ENCODE measurements at places on chromosomes 2 and 18.
A peak's percentile ranks its signal among the peaks of the same experiment; 100 is the strongest.

GRCh38 chr2:236016496-236016895, 151.7 kb downstream of the GBX2 start:
- DNase-seq, result no peak

DNA sequence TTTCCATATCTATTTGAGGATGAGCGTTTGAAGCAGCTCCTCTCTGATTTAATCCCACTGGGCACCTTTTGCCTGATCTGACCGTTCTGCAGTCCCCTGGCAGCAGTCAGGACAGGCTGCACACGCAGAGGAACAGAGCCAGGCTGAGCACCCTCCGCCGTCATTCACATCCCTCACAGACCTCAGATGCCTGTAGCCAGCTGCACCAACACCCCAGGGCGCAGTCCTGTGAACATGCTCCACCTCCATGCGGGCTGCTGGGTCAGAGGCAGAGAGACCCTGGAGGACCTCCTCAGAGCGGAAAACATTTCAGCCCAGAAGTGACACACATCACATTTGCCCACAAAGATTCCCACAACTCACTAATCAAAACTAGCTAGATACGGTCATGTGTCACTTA, 146.1 kb downstream of the SEPTIN10 start:
- no peak for DNase-seq

GRCh38 chr2:113677330-113677729, 50.3 kb downstream of the RABL2A start:
- no peak for DNase-seq

DNA sequence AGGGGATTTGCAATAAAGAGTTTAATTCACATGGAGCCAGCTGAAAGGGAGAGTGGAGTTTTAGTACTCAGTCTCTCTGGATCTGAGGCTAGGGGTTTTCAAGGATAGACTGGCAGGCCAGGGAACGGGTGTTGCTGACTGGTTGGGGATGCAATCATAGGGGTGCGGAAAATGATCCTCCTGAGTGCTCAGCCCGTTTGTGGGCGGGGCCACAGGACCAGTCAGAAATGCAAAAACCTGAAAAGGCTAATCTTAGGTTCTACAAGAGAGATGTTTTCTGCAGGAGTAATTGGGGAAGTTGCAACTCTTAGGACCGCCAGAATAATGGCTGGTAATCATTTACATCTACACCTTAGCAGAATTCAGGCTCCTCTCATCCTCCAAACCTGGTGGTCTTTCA, 2.5 kb downstream of the NFU1 start:
- DNase-seq, result no peak

GRCh38 chr18:3148930-3149535, 70.7 kb downstream of the MYOM1 start:
- DNase-seq, result no peak

DNA sequence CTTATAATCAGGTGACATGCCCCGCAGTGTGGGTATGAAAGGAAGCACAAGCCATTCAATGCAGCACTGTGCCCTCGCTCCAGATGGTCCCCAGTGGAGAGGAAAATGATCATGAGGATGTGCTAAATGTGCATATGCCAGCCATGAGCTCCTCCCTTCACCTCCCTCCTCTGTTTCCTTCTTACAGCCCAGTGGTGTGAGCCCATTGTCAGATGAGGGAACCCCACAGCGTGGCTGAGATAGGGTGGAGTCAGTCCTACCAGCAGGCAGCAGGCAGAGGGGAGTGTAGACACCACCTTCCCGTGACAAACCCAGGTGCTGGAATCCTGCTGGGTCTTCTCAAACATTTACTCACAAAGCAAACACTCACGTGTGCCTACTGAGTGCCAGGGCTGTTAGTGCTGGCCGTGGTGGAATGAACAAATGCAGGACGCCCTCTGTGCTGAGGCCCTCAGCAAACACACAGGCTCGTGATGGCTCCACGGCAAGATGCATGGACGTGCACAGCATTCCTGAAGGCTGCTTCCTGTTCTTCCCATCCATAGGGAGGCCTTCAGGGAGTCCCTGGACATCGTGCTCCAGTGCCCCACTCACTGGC, 181.7 kb upstream of the TPO start:
- no peak for DNase-seq

DNA sequence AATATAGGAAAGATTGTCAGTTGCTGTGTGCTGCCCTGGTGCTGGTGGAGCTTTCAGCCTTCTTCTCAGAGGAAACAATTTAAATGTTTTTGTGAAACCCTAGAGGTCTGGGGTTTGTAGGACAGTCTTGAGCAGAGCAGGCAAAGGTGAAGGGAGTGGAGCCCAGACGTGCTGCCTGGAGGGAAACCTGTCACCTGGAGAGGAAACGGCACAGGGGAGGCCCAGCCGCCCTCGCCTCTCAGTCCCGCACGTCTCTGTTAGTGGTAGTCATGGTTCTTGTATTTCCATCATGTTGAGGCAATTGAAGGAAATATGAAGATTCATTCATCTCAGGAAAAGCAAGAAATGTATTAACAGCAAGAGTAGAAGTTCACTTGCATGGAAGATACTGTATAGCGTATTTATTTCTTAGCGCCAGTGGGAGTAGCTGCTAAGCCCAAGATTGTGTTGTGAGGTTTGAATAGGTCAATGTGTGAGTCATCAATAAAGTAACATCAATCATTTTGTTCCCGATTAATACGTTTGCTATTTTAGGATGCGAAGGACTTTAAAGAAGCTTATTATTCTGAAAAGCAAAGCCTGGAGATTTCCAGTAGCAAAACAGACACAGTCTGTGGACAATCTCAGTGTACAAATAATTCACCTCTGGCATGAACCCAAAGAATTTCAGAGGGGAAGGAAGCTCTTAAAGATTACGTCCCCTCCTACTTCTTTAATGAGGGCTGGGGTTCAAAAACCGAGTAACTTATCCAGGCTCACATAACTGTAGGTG, 70.4 kb downstream of the LRRFIP1 start:
- no peak for DNase-seq

DNA sequence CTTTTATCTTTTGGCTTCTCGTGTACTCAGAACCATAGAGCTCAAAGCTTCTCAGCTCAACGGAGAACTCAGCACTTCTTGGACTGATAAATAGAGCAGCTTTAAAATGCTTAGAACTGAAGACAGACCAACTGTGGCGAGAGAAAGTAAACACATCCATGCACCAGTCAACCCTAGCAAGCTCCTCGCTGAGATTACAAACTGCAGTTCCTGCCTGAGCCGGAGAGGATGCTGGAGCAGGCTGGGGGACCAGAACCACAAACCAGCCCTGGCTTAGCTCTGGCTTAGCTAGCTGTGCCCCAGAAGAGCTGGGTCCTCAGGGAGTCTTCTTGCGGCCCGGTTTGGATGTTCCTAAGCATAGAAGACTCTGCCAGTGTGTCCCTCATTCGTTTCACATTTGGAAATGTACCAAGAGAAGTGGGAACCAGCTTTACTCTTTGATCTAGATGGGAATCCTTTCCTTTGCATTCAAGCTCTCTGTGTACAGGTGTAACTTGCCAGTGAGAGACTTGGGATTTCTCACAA, 5.6 kb downstream of the PAX8 start:
- DNase-seq, result peak; percentile 34

DNA sequence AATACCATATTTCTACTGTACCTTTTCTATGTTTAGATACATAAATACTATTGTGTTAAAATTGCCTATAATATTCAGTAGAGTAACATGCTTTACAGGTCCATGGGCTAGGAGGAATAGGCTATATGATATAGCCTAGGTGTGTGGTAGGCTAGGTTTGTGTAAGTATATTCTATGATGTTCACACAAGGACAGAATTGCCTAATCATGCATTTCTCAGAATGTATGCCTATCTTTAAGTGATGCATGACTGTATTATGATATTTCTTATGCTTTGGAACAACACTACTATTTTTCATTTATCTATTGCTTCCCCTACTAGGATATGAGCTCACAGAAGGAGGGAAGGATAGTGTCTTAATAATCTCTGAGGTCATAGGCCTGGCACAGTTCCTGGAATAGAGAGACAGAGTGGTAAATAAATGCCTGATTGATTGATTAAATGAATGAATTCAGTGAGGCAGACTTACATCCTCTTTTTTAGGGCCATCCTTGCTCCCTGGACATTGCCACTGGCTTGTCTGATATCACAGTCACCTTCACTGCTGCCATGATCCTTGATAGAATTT, 121.0 kb downstream of the MYO3B start:
- no peak for DNase-seq

GRCh38 chr2:83160571-83160970, 1298.5 kb downstream of the SUCLG1 start:
- no peak for DNase-seq

DNA sequence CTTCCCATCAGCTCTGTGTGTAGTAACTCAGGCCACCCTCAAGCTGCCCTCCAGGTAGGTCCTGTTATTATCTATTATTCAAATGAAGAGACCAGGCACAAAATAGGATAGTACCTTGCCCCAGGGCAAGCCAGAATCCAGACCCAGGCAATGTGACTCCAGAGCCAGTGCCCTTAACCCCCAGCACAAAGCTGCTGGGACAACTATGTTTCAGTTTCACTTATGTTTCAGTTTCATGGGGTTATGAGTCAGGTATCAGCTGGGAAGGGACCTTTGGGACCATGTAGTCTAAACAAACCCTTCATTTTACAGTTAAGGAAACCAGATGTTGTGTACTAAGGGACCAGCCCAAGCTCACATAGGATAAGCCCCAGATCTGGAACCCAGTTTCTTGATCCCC, 10.0 kb downstream of the HK2 start:
- peak; percentile 27 for DNase-seq

DNA sequence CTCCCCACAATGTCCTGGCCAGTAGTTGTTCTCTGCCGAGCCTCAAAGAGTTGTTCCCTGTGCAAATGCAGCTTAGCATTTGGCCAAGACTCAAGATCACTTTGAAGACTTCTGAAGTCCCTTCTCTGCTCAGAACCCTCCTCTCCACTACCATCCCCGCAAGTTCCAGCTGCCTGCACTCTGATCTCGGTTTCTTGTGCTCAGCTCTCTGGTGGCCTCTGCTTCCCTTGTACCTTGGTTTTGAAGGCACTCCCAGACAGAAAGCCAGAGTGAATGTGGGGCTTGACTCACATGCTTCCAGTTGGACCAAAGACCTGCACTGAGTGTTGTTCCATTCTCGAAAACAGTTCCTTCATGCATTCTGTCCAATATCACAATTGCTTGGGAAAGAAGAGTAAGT, 28.6 kb downstream of the CRACDL start:
- no peak for DNase-seq

GRCh38 chr2:217938036-217938435, 64.8 kb downstream of the TNS1 start:
- DNase-seq, result no peak

- DNase-seq, result no peak
Measured at GRCh38 chr18:77161961-77162360, 29.4 kb upstream of the MBP start.

- no peak for DNase-seq
Measured at GRCh38 chr18:24466771-24467170, 6.3 kb downstream of the HRH4 start.

DNA sequence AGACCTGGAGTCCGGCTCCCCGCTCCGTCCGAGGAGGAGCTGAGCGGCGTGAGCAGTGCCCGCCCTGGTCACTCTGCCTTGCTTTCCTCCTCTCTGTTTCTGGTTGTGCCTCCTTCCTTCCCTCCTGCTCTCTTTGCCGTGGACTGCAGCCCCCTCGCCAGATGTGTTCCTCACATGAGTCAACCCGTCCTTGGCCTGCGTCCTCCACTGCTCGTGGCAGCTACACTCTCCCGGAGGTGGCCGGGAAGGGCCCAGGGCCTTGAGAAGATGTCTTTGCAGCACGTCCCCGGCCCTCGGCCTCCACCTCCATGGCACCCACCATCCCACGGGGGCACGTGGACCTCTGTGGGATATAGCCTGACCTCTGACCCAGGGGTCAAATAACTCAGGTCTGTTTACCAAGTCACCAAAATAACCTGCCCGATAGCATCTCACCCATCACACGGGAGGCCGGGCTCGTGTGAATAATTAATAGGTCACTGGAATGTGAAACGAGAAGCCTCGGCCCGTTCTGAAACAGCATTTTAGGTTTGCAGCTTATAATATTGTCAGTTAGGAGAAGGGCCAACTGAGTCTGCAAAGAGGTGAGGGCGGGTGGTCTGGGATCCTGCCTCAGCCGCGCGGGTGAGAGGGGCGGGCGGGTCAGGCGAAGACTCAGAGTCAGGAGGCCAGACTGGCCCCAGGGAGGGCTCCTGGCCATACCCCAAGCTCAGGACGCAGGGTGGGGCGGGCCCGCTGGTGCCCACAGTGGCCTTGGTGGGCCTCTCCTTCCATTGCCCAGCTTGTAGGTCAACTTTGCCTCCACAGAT, 42.6 kb downstream of the NFATC1 start:
- DNase-seq, result no peak

GRCh38 chr2:106961328-106961727, 75.4 kb upstream of the ST6GAL2 start:
- no peak for DNase-seq

DNA sequence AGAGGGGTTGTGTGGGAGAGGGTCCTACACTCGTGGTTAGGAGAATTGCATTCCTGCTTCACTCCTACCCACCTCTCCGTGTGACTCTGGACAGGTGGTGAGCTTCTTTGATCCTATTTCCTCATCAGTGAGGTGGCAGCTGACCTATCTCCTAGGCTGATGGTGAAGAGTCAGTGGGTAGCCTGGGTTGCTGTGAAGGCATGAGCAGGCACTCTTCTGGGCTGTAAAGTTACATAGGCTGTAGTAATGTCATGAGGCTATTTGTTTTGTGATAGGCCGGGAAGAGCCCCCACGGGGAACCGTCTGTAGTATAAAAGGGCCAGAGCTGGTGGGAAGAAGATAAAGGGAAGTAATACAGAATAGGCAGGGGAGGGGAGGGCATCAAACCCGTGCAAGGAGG, 83.8 kb downstream of the TMEM247 start:
- no peak for DNase-seq

- no peak for DNase-seq
Measured at GRCh38 chr2:148876595-148877402, 1.8 kb downstream of the KIF5C start.

DNA sequence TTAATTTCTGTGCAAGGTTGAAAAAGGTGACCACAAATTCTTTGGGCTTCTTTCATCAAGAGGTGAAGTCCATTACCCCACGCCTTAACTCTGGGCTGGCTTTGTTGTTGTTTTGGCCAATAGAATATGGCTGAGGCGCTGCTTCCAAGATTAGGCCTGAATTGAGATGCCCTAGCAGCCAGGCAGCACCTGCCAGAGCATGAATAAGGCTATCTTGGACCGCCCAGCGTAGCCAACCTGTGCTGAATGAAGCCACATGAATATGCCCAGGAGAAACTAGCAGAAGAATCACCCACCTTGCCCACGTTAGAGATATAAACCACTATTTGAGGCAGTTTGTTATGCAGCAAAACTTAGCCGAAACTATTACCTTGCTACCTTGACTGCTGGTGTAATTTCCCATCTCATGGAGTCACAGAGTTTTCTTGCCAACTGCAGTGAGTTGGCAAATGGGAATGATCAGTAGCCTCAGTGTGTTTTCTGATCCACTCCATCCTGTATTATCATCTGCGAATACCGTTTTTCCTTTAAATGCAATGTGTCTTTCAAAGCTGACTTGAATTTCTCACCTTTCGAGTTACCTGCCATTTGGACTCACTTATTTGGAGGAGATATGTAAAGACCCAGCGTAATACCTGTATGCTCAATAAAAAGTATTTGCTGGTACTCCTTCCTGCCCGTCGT, 679 bp downstream of the TSGA10 start:
- no peak for DNase-seq

GRCh38 chr2:241857041-241857541, 1.6 kb downstream of the PDCD1 start:
- DNase-seq, result no peak
